Activated CD4-positive, alpha-beta T cell treated with anti-CD3 and anti-CD28 coated beads for 4 hours (primary cell): ENCODE measurements at places on chromosomes 1 and 21.

GRCh38 chr1:227228201-227228600 lies 90.1 kb downstream of the CDC42BPA start:
- no peak for DNase-seq

DNA sequence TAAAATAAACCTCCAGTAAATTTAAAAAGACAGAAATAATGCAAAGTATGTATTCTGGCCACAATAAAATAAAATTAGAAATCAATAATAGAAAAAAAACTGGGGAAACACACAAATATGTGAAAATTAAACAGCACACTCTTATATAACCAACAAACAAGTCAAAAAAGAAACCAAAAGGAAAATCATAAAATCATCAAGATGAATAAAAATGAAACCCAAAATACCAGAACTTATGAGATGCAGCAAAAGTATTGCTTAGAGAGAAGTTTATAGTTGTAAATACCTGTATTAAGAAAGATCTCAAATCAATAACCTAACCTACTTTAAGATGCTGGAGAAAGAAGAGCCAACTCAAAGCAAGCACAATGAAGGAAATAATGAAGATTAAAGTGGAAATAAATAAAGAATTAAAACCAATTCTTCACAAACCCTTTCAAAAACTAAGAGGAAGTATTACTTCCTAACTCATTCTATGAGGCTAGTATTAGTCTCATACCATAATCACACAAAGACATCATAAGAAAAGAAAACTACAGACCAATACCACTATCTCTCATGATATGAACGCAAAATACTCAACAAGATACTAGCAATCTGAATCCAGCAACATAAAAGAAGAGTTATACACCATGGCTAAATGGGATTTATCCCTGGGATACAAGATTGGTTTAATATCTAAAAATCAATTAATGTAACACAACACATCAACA lies 6.4 kb upstream of the KRTAP10-3 start:
- DNase-seq = no peak

- DNase-seq = no peak
Measured at GRCh38 chr1:36693161-36693525, 210.4 kb upstream of the CSF3R start.

GRCh38 chr1:9426291-9426711 lies 113.0 kb upstream of the SLC25A33 start:
- DNase-seq = peak; percentile 63

DNA sequence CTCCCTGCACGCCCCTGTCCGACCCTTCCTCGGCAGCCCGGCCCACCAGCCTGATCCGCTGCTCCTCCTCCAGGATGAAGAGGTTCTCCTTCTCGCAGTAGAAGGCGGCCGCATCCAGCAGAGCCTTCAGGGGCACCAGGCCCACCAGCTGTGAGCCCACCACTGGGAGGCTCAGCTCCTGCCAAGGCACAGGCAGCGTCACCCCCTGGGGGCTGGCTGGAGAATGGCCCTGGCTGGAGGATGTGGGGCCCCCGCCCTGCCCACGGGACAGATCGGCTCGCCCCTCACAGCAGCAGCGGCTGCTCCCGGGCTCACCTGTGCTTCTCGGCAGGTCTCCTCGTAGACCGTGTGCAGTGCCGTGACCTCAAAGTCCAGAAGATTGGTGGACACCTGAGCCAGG lies 5.3 kb downstream of the FTCD start:
- DNase-seq = no peak

DNA sequence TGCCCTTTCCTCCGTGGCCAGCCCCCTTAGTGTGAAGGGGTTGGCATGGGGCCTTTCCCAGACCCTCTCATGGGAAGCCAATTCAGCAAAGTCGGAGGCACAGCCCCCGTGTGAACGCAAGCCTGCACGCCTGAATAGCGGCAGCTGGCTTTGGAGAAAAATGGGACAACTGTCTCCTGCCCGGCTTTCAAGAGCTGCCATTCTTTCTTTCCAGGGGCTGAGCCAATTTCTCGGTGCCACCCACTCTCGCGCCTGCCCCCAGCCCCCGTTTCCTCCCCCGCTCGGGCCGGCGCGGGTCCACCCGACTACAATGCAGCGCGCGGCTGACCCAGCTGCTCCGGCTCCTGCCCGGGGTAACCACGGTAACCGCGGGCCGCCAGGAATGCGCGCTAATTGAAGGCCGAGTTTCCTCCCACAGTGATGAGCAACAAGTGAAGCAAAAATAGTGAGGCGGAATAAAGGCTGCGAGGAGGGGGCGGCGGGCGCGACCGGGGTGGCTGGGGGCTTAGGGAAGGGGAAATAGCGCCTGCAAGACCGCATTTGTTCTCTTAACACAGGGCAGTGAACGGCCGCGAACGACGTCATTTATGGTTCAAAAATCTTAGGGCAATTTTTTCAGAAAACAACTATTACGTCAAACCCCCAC lies 27.8 kb downstream of the ILDR2 start:
- no peak for DNase-seq

- DNase-seq = peak; percentile 15
Measured at GRCh38 chr1:153567621-153568366, 2.1 kb upstream of the S100A2 start.

DNA sequence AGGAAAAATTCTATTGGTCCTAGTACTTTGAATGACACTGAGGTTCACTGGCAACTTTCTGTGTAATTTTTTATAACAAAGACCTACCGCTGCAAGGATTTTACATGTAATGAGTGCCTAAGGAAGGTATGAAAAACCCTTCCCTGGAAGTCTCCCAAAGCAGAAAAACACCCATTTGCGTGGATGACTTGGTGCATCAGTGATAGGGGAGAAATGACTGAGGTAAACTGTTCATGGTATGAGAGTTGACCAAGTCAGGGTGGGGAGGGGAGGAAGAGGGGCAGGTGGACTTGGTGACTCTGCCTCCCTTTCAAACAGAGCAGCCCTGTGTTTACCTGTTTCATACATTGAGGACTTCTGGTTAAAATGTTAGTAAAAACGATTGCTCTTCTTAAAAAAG lies 78.8 kb upstream of the IPO9 start:
- DNase-seq = no peak

DNA sequence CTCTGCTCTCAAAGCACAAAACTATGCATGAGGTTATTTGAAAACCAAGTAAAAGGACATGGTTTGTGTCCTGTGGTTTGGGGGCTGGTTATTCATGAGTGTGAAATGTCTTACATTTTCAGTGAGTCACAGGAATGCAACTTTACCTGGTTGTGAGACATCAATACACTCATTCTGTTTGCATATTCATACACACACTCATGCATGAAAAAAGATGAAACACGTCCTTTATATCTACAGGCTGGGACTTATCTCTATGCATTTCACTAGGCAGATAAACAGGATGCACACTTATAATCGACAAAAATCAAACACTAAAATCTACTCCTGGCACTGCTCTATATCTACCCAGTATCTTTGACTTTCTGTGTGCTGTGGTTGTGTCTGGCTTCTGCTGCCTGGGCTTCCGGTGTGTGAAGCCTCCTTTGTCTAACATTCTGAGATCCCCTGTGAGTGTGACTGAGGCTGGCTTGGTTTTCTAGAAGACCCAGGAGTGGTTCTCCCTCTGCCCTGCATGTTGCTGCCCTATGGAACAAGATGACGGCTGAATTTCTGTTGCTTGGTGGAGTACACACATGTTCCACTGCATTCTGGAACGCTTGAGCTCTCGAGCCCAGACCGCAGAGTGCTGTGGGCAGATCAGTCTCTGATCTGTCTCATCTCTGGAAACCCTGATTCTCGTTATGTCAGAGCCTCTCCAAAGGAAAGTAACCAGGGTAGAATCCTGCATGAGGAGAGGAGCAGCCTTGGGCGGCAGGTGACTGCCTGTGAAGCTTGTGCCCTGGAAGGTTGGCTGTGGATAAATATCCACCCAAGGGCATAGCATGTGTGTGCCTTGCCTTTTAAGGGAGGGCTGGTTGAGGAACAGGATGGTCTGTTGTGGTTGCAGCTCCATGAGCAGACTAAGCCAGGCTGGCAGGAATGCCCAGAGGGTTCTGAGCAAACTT lies 19.7 kb upstream of the FASLG start:
- DNase-seq = peak; percentile 83

- DNase-seq = no peak
Measured at GRCh38 chr1:220966881-220967611, 87.8 kb downstream of the HLX start.

GRCh38 chr1:43284065-43284464 lies 1.3 kb downstream of the C1orf210 start:
- no peak for DNase-seq

- peak; percentile 22 for DNase-seq
Measured at GRCh38 chr1:36160949-36161485, 5.1 kb downstream of the MAP7D1 start.

DNA sequence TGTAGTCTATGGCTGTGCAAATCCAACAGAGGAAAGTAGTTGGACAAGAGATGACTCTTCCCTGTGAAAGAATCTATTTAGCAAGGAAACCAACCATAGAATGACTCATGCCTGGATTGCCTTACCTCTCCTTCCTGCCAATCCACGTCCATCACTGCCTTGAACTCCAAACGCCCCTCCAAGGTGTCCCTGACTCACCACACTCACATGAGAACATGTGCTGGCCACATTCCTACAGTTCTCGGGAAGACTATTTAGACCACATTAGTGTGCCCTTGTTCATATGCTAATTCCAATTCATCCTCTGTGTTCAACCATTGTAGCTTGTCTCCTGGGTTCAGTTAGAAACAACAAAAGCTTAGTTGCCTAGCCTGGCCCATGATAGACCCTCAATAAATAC lies 157.3 kb downstream of the SLC30A10 start:
- no peak for DNase-seq

- no peak for DNase-seq
Measured at GRCh38 chr1:26986658-26987057, 6.8 kb upstream of the TRNP1 start.

DNA sequence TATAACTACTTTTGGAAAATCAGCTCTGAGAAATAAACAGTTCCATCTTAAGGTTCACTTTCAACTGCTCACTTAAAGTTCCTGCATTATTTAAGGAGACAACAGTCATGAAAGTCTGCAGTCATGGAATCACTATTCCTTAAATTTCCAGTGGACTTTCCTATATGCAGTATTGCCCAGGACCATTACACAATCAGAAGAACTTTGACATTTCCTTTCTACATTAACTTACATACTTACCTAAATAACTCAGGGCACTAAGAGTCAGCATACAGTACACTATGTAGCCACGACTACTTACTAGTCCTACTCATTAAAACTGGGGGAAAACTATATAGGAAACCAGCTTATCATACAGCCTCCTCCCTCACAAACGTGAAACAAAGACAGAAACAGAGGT lies 220.1 kb downstream of the SLC45A1 start:
- no peak for DNase-seq

- no peak for DNase-seq
Measured at GRCh38 chr1:116940814-116941599, 31.3 kb downstream of the PTGFRN start.

DNA sequence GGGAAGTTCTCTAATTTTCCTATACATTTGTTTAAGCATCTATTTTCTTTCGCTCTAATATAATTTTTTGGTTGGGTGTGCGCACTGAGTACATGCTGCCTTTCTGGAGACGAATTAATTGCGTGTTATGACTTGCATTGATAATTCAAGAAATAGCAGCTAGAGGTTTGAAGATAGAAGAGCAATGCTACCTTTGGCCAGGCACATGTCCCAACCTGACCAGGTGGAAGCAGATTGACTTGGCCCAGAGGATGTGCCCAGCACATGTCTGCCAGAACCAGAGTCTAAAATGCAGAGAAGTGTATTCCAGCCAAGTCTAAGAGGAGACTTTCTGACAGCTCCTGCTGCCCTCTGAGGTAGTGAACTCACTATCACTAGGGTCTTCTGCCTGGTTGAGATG lies 114.3 kb downstream of the SLC35F3 start:
- DNase-seq = no peak

GRCh38 chr21:19590044-19590443 lies 1186.5 kb upstream of the TMPRSS15 start:
- DNase-seq = no peak

GRCh38 chr1:25889470-25889869 lies 14.0 kb upstream of the PAQR7 start:
- DNase-seq = no peak

- no peak for DNase-seq
Measured at GRCh38 chr1:155548706-155549105, 13.9 kb downstream of the ASH1L start.
